GM04504 (cell line): ENCODE measurements at places on chromosomes 2 and 18.

DNA sequence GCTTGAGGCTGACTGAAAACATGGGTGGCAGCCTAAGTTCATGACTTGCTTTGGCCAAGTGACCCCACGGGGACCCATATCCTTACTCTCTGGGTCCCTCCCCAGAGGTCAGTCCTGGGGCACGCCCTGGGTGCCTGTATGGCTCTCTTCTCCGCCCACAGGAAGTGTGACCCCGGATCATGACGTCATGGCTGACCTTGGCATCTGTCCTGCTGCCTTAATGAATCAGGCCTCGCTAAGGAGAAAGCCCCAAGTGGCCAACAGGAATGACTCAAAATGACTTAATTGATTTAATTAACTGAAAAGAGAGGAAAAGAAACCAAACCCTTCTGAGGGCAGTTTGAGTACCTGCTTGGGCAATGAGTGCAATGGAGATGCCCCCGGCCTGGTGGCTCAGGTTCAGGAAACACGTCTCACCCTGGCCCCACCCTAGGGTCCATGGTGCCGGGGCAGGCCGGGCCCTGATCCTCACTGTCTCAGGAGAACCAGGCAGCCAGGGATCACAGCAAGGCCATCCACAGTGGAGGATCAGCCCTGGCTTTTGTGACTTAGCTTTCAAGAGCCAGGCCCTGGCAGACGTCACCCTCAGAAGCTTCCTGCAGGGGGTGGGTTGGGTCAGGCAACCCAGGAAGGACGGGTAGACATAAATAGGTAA is 112.0 kb downstream of the CYP26B1 start:
- DNase-seq, result peak; percentile 4

- no peak for DNase-seq
Measured at GRCh38 chr2:207260947-207261346, 95.2 kb upstream of the KLF7 start.

- no peak for DNase-seq
Measured at GRCh38 chr2:24438106-24438505, 52.9 kb upstream of the NCOA1 start.

DNA sequence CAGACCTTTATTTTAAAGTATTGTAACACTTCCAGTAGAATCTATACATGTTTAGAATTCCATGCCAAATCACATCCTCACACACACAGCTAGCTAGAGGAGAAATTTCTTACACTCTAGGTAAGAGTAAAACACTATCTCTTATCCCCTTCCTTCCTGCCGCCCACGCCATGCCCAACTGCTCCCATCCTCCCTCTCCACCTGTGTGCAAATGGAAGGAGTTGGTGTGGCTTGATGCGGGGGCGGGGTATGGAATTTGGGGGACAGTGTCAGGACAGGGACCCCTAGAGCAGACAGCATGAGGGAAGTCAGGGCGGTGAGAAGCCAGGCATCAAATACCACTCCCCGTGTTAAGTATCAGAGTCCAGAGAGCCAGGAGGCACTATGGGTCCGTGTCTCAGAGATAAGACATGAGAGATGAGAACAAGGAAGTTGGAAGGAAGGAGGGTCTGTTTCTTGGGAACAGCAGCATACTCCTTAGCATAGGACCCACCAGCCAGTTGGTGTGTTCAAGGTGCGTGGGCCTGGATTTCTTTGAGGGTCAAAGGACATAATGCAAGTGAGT is 48.6 kb upstream of the NOSTRIN start:
- DNase-seq, result no peak

GRCh38 chr2:81412681-81413080 is 1108.1 kb upstream of the LRRTM1 start:
- DNase-seq, result no peak

DNA sequence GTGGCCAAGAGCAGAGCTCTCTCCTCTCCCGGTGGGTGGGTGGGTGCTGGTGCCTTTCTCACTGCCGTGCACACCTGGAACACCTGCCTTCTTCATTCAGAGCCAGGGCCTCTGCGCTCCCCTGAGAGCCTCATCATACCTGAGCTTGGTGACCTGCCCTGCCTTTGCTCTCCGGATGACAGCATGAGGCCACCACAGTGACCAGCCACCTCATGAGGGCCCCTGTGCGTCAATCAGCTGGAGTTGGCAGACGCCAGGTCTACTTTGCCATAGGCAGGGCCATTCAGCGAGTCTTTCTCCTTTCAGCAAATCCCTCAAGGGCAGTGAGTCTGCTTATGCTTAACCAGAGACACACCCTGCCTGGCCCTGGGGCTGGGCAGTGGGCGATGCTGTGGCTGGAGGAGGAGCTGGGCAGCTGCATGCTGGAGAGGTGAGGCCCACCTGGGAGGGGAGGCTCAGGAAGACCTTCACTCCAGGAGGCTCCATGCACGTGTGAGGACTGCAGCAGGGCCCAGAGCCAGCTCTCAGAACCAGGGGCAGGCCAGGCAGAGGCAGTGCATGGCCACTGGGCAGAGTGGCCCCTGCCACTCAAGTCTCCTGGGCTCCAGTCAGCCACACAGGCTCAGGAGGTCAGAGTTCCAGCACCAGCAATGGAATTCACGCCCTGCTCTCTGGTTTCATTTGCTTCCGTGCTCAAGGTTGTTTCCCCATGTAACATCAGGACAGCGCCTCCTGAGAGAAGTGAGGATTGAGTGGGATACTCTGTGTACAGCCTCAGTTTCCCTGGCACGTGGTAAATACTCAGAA is 417.5 kb upstream of the MYT1L start:
- no peak for DNase-seq
